ENCODE measurements at places on chromosomes 7 and 10.

DNA sequence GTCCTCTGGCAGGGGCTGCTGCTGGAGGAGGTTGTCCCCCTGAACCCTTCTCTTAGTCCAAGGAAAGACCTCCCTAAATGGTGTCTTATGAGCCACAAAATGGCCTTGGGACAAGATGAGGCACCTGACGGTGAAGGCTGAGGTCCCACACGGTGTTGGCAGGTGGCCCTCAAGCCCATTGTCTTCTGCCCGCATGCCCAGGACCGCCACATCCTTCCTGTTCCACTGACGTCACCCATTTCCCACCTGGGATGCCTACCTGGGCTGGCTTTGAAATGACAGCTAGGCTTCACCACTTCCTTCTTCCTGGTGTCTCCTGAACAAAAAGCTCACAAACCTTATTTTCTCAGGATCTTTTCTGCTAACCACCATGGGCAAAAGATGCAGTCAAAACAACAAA is 2.1 kb upstream of the DMBT1 start:
- DNase-seq: no peak

DNA sequence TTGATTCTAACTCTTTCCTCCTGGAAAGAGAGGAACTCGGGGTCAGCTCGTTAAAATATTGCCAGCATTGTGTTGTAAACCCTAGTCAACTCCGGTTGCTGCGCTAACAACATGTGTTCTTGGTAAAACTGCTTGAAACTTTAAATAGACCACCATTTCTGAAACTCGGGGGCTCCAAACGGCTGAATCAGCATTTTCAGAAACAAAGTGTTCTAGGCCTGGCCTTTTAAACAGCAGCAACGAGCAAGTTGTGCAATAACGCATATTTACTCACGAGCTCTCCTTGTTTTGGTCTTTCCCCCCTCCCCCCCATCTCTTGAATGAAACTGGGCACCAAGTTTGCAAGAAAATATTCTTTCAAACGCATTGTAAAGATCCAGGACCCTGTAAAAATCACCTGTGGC is 9.2 kb upstream of the GRB10 start:
- peak; percentile 22 for DNase-seq

DNA sequence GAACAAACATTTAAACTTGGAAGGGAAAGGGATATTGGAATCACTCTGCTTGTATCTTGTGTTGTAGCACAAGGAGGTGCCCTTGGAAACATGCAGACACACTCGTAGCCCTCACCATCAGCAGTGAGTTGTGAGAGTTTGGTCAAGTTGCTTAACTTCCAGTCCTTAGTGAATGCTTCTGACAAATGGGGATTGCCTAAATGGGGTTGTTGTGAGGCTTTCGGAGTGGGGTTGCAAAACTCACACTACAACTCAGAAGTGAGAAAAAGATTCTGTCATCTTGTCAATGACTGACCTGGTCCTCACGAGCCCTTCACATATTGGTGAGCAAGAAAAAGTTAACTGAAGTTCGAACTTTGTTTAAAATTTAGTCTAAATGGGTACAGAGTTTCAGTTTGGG is 29.0 kb upstream of the GSDME start:
- DNase-seq: no peak

DNA sequence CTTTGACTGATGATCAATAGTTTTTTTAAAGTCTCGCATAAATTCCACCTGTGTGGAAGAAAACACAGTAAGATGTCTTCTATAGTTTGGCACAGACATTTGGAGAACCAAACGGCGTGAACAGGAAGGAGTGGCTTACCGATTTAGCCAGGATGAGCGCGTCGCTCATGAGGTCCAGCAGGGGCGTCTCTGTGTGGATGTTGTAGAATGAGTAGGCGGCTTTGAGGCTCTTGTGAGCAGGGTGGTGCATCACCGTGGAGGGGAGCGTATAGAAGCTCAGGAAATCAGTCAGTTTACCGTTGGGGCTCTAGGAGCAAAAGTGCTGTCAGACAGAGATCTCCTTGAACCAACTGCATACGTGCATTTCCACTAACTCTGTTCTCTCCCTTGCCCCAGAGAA is 15.5 kb downstream of the RPP38 start:
- DNase-seq: no peak

DNA sequence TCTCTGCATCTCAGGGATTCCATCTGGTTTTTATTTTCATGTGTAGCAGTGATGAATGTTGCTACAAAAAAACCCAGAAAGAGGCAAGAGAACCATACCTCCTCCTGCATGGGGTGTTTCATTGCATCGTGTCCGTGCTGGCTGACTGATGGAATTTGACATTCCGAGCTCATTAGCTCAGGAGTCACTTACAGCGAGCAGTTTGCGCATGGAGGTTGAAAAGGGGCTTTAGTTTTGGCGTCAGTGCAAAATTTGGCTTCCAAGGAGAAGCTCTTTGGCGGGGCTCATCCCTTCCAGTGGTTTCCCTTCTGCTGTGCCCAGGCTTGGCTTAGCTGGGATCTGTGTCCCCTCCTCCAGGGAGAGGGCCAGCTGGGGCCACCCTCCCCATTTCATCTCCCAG is 25.8 kb downstream of the EMX2 start:
- DNase-seq: no peak

- no peak for DNase-seq
These were observed 11.7 kb upstream of the CCDC172 start for GRCh38 chr10:116312548-116312947.

DNA sequence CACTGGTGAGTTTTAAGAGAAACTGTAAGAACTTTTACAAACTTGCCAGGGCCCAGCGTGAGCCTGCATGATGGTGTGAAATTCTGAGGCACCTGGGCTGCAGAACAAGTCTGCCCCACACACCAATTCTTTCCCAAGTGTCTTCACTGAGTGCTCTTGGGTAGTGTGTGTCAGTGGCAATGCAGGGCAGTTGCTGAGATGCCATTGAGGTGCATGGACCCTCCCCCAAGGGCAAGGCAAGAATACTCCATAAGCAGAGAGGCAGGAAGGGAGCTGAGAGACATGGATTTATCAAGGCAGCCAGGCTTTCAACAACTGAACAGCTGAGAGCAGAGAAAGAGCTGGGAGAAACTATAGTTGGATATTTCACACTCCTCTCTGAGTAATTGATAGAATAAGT is 801.2 kb downstream of the GRID1 start:
- DNase-seq: no peak
